Stimulated activated CD8-positive, alpha-beta memory T cell treated with anti-CD3 and anti-CD28 coated beads, Interleukin-7, amount 100 ng/mL, for 1 hour (primary cell): ENCODE measurements at places on chromosomes 2 and 18.

DNA sequence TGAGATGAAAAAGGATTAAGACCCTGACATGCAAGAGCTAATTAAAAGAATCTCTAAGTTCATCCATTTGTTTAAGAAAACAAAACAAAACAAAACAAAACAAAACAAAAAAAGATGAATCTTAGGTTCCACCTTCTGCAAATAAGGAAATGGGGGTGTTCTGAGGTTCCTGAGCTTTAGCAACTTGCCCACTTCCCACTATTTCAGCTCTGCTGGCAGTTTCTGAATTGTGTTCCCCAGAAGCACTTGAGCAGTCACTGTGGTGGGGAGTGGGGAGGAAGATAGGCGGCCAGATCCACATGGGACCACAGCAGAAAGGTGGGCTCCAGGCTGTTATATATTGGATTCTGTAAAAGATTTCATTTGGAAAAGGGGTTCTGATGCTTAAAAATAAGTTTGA, 20.3 kb downstream of the INO80C start:
- no peak for DNase-seq

DNA sequence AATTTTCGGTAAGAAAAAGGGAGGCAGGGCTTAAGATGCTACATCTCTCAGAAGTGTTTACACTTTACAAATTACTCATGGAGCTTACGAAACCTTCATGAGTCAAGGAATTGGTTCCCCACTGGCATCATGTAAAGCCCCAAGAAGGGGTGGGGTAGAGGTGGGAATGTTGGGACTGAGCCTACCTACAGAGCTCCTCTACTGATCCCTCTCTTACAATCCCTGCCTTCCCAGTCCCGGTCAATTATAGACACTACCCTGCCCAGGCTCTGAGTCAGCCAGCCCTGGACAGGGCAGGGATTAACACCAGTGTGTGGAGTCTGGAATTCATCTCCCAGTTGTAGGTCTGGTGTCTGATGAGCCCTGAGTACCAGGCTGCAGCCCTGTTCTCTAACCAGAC, 248.9 kb downstream of the PAX3 start:
- no peak for DNase-seq

- no peak for DNase-seq
Measured at GRCh38 chr2:47037678-47038077, 117.4 kb downstream of the STPG4 start.

DNA sequence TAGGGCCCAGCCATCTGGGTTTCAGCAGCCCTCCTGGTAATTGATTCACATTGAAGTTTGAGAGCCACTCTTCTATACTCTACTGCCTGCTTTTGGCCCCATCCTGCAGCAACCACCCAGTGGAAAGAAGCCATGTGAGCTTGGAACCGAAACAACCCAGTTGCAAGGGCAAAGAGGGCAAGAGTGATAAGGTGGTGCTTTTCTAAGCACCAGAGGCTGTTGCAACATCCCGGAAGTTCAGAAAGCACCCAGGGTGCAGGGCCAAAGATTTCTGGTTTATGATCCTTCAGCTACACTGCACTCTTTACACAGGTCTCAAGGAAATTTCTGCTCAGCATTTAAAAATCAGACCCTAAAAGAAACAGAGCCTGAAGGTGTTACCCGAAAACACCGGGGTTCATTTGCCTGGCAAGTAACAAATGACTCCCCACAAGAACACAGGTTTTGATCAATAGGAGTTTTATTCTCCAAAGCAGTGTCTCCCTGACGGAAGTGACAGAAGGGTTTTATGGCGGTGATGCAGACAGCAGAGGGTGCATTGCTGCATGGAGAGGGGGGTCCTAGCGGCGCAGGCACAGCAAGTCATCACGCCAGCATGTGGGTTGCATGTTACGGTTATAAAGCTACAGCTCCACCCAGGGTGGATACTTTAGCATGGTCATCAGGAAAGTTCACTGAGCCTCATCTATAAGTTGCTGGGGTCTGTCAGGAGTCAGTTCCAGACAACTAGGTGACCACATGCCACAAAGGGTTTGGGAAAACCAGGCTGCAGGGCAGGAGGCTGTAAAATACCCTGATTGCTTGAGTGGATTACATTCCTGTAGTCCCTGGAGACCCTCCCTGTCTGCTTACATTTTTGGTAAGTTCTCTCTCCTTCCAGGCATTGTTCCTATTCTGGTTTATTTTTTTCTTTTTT, 28.8 kb upstream of the TMEM37 start:
- DNase-seq: no peak

DNA sequence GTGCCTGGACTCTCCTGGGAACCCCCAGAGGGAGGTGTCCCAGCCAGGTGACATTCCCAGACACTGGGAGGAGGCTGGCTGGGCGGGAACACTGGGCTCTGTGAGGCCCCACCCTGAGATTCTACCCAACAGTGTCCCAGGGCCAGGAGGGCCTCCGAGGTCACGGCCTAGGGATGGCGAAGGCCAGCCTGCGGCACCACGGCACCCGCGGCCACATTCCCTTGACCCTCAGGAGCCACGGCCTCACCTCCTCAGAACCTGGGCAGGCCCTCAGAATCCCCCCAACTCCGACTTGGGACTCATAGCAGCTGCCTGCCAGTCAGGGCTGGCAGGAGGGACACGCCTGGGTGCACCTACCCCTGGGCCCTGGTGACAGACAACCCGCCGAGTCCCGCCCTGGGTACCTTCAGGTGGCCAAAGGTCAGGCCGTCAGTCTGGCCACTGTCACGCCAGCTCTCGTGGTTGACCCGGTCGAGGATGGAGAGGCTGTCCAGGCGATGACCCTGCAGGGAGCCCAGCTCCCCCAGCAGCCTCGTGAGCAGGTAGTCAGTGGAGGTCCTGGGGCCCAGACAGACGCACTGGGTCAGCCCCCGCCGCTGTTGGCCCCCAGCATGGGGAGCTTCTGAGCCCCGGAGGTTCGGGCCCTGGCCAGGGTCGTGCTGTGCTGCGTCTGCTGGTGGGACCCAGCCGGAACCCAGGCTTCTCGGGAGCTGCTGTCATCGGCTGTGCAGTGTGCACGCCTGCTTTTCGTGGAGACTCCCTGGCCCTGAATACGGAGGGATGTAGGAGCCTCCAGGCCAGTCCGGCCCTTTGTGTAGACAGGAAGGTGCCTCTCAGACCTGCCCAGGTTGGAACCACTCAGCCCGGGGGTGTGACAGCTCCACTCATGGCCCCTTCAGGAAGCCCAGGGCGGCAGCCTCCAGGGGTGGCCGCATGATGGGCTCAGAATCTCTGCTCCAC, 6.1 kb downstream of the MAB21L4 start:
- no peak for DNase-seq

DNA sequence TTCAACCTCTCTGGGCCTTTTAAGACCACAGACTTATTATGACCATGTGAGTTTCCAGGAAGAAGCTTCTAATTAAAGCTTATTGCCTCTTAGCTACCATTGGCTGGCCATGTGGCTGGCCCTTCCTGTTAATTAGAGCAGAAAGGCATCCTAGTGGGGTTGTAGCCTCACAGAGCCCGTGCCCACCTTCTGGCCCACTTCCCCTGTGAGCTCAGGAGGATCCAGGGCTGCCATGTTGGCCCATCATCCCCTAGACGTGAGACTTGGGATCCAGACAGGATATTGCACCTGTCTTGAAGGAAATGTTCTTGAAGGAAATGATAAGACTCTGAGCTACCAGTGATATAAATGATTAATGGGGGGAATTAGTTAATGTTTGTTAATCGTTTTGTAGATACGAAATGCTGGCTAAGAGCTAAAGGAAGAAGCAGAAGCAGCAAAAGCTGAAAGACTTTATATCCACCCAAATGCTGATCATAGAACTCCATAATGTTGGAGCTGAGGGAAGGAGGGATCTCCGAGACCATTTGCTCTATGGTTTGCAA, 255.4 kb downstream of the CLIP4 start:
- no peak for DNase-seq
